ENCODE measurements at places on chromosomes 4 and X.

GRCh38 chr4:44670506-44671199 lies 7.6 kb upstream of the GUF1 start:
- no peak for DNase-seq

DNA sequence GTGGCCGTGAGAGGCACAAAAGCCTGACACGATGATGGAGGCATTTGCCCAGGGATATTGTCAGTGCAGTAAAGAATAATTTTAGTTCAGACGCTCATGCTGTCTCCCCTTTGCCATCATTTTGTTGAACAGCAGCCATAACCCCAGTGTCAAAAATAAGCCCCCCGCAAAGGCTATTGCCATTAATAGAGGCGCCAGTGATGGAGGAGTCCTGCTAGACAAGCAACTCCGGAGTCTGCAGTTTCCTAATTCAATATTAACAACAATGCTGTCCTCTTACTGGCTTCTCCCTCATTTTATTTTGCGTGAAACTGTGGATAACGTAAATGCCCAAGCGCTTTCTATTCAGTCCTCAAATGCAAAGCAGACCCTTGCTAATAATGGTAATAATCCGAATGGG lies 603 bp upstream of the SMS start:
- DNase-seq = no peak

DNA sequence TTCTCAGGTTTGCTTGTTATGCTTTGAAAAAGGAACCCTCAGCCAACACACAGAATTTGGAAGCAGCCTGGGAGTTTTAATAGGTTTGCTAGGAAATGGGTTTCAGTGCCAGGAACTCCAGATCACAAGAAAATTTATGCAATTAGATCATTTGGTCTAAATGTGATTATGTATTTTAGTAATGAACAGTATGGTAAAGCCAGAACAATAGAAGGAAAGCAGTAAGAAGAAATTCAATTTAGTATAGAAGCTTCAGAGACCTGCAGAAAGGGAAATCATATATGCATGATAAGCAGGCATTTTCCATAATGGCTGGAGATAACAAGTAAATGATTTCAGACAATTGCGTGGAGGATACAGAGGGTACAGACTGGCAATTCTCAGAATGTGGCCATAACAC lies 184.7 kb downstream of the KCNIP4 start:
- no peak for DNase-seq

- no peak for DNase-seq
These were observed 48.4 kb upstream of the PRPS1 start for GRCh38 chrX:107579956-107580355.

- DNase-seq = no peak
These were observed 89.7 kb downstream of the GEMIN8 start for GRCh38 chrX:13939741-13940597.

DNA sequence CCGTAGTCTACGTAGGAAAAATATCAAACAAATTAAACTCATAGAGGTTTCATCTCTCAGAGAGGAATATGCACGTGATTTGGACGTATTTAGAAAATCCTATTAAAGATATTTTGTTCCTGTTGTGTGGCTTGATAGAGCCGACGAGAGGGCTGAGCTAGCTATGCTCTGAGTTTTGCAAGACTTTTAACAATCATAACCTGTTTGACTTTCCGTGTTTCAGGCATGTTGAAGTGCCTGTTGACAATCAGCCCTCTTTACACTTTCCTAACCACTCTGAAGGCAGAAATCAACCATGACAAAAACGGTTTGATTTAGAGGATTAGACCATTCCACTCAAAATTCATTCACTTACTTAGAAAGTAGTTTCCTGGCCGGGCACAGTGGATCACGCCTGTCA lies 297.3 kb downstream of the ASMT start:
- no peak for DNase-seq

GRCh38 chr4:112312610-112313239 lies 15.6 kb downstream of the ALPK1 start:
- no peak for DNase-seq

DNA sequence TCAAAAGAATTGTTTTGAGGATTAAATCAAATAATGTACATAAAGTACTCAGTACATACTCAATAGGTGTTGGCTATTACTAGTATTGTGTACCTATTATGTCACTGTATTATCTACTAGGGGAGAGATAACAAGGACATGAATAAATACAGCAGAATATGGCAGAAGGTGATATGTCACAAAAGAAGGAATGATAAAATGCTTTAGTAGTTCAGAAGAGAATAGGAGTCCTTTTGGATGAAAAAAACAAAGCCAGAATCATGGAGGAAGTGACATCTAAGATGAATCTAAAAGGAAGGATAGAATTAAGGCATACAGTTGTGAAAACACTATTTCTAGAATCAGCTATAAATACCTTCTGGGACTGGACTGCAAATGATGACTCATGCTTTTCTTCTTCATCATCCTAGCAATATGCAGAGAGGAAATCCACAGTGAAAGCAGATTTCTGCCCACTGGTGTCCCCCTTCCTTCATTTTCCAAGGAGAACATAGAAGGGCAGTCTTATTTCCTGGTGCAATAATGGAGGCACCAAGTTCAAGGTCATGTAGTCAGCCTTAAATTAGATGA lies 98.7 kb downstream of the GLUD2 start:
- DNase-seq = no peak

DNA sequence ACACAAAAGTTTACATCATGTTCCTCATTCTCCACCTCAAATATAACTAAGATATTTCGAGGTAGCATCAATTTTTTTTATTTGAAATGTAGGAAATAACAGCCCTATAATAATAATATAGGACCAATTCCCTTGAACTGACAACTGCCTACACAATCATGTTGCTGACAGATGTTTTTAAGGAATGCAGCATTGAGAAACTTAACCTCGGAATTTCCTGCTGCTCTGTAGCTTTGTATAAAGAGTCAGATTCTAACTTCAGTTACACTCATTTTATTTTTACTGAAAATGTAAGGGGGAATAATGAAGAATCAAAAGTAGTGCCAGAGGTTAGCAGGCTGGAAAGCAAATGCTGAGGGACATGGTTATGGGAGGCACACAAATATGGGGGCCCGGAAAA lies 235.8 kb downstream of the RBMX2 start:
- DNase-seq = no peak

- DNase-seq = no peak
These were observed 144.1 kb downstream of the SOWAHB start for GRCh38 chr4:76753814-76754213.

GRCh38 chr4:153419673-153420278 lies 46.4 kb upstream of the TMEM131L start:
- no peak for DNase-seq

DNA sequence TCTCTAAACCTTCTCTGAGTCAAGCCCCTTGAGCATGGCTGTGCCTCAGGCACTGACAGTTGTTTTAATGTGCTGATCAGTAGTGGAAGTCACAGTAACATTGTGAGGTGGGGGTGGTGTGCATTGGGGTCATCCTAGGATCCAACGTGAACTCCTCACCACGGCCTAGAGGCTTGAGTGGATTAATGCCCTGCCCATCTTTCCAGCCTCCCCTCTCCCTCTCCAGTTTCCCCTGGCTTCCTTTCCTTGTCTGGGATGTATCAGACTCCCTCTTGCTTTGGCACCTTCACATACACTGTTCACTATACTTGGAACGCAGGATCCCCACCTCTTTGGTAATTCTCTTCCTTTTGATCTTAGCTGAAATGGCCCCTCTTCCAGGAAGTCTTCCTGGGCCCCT lies 13.3 kb upstream of the PJA1 start:
- DNase-seq = no peak

- no peak for DNase-seq
These were observed 300.6 kb upstream of the SPANXN1 start for GRCh38 chrX:144946666-144947065.

GRCh38 chr4:113588895-113589668 lies 172.5 kb downstream of the CAMK2D start:
- no peak for DNase-seq

DNA sequence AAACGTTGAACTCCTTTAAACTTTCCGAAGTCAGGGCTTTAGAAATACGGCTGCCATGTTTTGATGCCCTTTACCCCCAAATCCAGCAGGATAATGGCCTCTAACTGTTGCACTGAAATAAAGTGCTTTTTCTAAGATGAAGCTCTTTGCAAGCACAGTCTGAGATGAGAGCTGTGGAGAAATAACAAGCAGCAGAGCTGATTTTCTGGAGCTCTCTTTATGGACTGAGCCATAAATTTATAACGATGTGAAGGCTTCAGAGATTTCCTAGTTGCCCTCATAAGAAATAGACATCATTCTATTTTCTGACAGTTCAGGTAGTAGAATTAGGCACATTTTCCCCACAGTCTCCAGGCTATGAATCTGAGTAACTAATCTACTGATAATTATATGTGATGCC lies 567.3 kb downstream of the PDHA2 start:
- no peak for DNase-seq

- DNase-seq = no peak
These were observed 367.3 kb upstream of the FGF13 start for GRCh38 chrX:139078761-139079280.

GRCh38 chr4:95517576-95518345 lies 31.0 kb downstream of the UNC5C start:
- no peak for DNase-seq

DNA sequence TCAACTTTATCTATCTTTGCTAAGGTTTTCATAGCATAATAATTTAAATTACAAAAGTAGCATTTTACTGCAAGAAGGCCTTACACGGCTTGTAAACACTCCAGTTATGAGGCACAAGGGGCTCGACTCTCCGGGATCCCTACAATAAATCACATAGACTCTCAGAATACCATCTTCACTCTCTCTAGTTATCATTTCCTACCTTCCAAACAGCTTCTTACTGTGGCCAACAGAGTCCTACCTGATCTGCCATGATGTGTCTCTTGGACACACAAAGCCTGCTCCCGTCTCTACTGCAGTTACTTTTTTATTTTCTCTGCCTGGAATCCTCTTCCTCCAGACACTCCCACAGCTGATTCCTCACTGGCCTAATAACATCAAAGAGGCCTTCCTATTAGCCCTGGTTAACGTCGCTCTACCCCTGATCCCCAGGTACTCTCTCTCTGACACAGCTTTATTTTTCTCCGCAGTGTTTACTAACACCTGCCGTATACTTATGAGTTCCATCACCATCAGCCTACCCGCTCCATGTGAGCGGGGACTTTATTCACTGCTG lies 559.6 kb upstream of the DIPK2B start:
- no peak for DNase-seq

DNA sequence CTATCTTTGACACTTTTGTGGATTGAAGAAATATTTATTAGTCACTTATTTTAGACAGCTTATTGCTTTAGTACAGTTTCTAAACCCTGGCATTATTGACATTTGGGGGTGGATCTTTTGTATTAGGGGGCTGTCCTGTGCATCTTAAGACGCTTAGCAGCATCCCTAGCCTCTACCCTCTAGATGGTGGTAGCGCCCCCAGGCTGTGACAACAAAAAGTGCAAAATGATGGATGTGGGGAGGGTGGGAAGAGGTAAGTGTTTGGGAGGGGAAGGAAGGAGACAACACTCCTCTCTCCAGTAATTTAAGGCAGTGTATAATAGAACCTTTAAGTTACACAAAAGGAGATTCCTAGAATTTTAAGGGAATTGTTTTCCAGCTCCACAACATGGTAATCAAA lies 1210.6 kb downstream of the C4orf33 start:
- no peak for DNase-seq

DNA sequence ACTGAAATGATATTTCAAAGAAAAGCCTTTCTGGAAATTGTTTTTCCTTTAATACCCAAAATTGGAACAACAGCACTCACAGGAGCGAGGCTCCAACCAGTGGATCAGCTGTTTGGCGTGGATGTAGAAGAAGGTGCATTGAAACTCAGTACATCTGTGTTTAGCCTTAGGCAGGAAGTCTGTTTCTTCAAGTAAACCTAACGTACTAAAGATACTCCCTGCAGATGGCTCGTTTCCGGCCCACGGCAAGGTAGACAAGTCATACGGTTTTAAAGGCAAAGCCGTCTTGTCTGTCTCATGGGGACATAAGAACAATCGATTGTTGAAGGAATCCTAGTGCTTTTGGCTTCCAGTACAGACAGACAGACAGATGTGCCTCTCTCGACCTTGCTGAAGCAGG lies 50.0 kb upstream of the CLCN4 start:
- DNase-seq = no peak

DNA sequence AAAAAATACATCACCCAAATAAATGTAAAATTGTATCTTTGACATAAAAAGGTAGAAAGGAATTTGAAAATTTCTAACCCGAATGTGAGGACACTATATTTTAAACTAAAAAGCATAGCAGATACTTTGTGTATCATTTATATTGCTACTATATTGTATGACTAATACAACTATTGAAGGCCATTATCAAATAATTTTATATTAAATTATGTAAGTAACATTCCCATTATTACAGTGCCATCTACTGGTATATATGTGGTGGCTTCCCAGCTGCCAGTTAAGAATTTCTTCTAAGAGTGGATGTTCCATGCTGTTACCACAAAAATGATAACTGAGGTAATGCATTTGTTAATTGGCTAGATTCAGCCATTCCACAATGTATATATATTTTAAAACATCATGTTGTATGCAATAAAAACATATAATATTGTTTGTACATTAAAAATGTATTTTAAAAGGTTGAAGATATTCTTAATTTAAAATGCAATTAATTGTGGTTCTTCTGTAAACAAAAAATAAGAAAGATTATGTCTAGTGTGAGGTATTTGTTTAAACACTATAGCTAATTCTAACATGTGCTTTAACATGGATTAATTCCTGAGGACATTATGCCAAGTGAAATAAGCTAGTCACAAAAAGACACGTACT lies 65.3 kb downstream of the EGF start:
- no peak for DNase-seq

DNA sequence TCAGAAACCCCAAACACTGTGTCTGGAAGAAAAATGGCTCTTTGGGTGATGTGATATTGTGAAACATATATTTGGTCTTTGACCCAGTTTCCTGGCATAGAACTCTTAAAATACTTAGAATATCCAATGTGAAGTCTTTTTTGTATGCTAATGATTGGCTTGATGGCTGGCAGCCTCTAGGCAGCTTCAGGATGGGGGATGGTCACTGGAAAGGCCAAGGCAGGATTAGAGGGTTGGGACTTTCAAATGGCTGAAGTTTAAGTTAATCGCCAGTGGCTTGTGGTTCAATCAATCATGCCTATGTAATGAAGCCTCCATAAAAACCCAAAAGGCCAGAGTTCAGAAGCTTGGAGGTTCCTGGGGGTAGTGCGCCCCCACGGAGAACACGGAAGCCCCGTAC lies 33.5 kb upstream of the ESX1 start:
- DNase-seq = no peak

DNA sequence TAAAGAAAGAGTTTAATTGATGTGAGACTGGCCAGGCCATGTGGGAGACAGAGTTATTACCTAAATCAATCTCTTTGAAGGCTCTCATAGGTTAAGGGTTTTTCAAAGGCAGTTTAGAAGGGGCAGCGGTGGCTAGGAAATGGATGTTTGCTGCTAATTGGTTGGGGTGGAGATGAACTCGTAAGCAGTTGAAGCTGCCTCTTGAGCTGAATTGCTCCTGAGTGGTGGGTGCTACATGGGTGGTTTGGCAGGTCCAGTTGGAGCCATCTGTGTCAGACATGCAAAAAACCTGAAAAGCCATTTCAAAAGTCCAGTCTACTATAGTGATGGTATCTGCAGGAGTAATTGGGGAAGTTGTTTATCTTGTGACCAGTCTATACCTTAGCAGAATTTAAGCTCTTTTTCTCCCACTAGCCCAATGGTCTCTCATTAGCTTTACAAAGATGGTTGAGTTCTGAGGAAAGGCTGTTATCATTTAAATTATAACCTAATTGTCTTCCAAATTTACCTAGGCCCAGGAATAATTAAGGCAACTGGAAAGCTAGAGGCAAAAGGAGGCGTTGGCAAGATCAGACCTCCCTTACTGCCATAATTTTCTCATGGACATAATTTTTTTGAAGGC lies 762.4 kb upstream of the FRG1 start:
- no peak for DNase-seq
